Right cardiac atrium (tissue), 5 donors: ENCODE measurements at places on chromosomes 3 and 15. TPM values are rescaled to one million over a fixed set of nuclear protein-coding genes. Genes with fewer than 3 reads are reported as not detected.
A peak's percentile ranks its signal among the peaks of the same experiment; 100 is the strongest.

- DNase-seq, result no peak
Observed at GRCh38 chr3:153626158-153626557, 464.1 kb downstream of the RAP2B start.

- DNase-seq, result peak; percentile 14
Observed at GRCh38 chr3:82938821-82939328, 1177.4 kb upstream of the GBE1 start.

DNA sequence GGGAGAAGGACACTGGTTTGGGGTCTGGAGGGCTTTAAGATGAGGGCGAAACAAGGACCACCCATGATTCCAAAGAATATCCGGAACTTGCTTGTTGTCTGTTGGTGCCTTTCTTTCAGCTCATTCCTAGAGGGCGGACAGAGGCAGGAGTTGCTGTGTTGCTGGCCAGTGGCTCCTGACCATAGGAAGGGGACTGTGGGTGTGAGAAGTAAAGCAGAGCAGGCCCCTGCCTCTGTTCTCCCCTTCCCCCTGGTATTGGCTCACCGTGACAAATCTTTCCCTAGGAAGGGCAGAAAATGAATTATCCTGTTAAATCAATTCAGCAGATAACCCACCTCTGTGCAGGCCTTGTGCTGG, 89.1 kb downstream of the LIPC start:
- no peak for DNase-seq

DNA sequence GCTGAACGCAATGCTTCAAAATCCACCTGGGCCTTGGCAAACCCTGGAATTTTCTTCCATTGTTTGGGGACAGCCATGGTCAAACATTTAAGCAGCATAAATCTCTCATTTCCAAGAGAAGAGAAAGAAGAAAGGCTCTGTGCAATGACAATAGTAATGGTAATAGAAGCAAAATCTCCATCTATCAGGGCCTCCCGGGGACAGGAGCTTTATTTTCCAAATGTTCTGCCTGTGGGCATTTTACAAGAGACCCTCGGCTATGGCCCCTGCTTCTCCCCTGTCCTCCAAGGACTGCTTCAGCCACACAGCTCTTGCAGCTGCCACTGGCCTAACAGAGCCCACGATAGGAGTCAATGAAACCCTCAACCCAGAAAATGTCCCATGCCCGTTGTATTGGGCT, 12.7 kb upstream of the FAM240A start:
- no peak for DNase-seq

DNA sequence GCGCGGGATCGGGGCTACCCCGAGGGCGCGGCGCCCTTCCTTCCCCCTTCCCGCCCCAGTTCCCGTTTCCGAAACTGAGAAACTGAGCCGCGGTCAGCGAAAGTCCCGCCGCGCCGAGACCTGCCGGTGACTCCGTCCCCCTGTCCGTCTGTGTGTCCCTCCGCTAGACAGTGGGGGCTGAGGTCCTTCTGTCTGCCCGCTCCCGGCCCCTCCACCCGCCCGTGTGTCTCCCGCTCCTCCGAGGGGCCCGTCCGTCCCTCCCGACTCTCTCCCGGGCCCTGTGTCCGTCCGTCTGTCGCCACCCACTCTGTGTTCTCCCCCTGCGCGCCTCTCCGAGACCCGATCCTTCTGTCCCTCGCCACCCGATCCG, 426 bp downstream of the PRKCD start:
- DNase-seq, result peak; percentile 73

GRCh38 chr3:100001526-100002270, 112.6 kb downstream of the FILIP1L start:
- no peak for DNase-seq

DNA sequence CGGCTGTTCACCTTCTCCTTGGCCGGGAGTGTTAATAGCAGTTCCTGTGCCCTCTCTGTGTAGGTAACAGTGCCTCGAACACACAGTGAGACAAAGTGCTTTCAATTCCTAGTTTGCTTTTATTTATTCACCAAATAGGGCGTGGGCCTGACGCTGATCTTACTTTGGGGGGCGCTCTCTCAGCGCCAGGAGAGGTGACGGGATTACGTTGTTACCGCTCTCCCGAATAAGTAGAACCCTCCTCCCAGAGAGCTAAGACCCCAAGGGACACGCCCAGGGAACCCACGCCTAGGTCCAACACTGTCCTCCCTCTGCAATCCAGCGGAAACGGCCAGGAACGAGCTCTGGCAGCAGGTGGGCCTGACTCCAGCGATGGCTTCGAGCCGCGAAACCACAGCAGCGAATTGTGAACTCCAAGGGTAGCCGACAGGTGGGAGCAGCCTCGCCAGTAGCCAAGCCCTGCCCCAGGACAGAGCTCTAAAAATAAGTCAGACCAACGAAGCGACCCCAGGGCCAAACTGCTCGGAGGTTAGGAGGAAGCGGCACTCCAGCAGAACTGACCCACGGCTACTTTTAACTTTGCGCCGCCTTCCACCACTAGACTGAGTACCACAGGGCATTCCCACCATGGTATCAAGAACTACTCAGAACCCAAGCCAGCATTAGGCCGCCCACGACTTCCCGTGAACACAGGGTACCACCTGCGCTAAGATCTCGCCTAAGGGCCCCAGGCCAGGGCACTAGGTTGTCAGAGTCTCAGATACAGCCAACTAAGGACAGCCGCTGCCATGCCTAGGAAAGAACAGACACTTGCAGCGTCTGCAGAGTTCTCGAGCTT, 1.6 kb upstream of the SIN3A start:
- peak; percentile 82 for DNase-seq

- no peak for DNase-seq
Observed at GRCh38 chr3:130088061-130088460, 6.4 kb downstream of the ALG1L2 start.

DNA sequence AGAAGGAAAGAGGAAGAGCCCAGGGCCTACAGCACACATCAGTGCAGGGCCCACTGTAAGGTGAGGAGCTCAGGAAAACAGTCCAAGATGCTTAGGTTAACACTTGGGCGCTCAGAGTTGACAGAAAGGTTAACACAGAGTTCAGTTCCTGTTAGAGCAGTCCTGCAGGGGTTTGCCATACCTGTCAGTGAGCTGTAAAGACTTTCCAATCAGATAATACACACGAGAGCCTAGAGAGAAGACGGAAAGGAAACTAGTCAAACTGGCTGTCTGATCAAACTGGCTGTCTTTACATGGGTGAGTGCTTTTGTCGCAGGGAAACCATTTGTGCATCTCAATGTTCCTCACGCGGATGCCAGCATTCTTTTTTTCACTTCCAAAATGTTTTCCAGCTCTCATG, 61.4 kb upstream of the ARHGEF26 start:
- DNase-seq, result no peak

- DNase-seq, result no peak
Observed at GRCh38 chr15:50280271-50280670, 14.7 kb upstream of the HDC start.

- DNase-seq, result no peak
Observed at GRCh38 chr15:97114900-97115760, 784.6 kb downstream of the NR2F2 start.

- no peak for DNase-seq
Observed at GRCh38 chr15:40991355-40991754, 38.1 kb downstream of the CHAC1 start.

DNA sequence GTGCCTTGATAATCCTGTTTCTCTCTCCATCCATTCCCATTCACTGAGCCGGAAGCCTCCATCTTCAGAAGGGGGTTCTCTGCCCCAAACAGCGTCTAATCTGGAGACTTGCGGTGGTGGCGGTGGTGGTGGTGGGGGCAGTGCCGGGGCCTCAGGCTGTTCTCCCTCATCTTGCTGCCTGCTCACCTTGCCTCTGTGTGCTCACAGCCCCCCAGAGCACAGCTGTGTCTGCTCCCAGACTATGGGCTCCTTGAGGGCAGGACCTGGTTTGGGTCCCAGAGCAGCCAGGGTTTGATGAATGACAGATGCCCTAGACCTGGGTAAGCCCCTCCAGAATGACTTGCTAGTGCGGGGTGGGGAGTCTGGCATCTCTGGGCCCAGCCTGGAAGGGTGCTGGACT, 430 bp upstream of the PSTPIP1 start:
- no peak for DNase-seq

- DNase-seq, result no peak
Observed at GRCh38 chr15:58762731-58763130, 8.4 kb upstream of the MINDY2 start.

- DNase-seq, result no peak
Observed at GRCh38 chr3:16993227-16993626, 108.5 kb downstream of the PLCL2 start.

DNA sequence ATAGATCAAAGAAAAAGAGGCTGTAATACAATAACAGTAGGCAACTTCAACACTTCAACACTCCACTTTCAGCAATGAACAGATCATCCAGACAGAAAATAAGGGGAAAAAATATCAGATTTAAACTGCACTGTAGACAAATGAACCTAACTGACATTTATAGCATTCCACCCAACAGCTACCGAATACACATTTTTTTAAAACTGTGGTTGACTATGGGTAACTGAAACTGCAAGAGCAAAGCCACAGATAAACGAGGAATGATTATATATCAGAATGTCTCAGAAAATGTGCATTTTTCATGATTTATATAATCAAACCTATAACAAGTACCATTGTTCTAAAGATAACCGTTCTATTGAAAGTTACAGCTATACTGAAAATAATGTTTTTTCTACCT, 514.9 kb upstream of the DPPA4 start:
- no peak for DNase-seq

ZNF385D gene
- polyA plus RNA-seq, result 0.86 TPM

RARRES1 gene
- polyA plus RNA-seq, result 25.5 TPM

XCR1 gene
- polyA plus RNA-seq, result not detected

CHAC1 gene
- polyA plus RNA-seq, result 3.2 TPM

CACNA1D gene
- polyA plus RNA-seq, result 3.7 TPM

STXBP5L gene
- not detected for polyA plus RNA-seq
